Lower leg skin (tissue), 4 donors: ENCODE measurements at places on chromosomes 7 and 10. TPM values are rescaled to one million over a fixed set of nuclear protein-coding genes. Genes with fewer than 3 reads are reported as not detected.

- DNase-seq, result no peak
Observed at GRCh38 chr10:13690281-13690825, 103.6 kb downstream of the PRPF18 start.

GRCh38 chr10:43166880-43167497, 28.7 kb downstream of the CSGALNACT2 start:
- DNase-seq, result no peak

GRCh38 chr7:73706126-73707044, 13.1 kb downstream of the STX1A start:
- no peak for DNase-seq

DNA sequence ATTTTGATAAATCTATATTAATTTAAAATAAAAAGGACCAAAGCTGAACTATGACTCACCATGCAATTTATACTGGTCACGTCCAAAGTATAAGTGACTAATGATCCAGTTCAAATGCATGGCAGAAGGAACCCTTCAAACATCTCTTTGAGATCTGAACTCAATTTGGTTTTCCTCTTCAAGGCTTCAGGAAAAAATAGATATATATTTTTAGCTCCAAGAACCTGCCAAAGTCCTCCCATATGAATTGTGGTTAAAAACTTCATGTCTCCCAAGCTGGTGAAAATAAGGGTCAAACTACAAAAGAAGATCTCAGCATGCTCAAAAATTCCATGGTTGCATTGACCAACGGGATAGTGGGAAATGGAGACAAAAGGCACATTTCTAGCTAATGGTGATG, 34.6 kb upstream of the PDE1C start:
- DNase-seq, result no peak

- DNase-seq, result no peak
Observed at GRCh38 chr10:27884185-27884641, 114.7 kb downstream of the ODAD2 start.

Gene ACSL5
- total RNA-seq, result 7.0 TPM

Gene ANKRD61
- total RNA-seq, result not detected
